Suppressor macrophage treated with lipopolysaccharide for 4 hours (primary cell): ENCODE measurements at places on chromosomes 16 and 17.

- DNase-seq = no peak
Measured at GRCh38 chr16:21987498-21987897, 13.4 kb downstream of the PDZD9 start.

DNA sequence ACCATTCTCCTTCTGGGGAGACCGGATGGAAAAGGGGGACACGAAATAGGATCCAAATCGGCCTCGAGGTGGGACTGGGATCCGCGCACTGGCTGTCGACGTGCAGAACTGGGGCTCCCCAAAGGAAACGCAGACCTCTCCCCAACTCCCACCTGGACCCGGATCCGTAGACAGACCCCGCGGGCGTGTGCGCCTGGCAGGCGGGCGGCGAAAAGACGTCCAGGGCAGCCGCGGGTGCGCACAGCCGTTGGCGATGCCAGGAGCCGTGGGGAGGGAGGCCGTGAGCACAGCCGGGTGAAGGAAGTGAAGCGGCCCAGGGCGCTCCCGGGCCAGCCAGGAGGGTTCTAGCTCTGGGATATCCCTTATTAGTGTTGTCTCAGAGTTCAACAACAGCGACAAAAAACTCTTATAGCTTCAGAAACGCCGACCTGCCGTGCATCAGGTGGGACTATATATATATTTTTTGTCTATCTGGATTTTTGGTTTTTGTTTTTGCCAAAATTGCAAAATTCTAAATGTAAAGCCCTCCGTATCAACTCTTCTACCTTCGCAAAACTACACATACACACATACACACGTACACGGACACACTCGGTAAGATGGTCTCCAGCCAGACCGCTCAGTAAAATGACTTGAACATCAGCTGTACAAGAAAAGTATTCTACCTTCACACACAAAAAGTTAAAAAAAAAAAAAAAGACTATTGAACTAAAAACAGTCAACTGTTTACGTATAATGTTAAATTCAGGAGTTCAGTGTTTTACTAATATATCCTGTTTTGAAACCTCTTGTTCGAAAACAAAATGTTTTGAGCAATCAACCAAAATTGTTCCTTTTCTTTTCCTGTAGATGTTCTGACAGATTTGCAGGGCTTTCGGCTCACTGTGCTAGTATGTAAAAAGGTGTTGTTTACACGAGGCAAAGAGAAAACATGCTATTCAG is 5.2 kb upstream of the AATF start:
- no peak for DNase-seq

DNA sequence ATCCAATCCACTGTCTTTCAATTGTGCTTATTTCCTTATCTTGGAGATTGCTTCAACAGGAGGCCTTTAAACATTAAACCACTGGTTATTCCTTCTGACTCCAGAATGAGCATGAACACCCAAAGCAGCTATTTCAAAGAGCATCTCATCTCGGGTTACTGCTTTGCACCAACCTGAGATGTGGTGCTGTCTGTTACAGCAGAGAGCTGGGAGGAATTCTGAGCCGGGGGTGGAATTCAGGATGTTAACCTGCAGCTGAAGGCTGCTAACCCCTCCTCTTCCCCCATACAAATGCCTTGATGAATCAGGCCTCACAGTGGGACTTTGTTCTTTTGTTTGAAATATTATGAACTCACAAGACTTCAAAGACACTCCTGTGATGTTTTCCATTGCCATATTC is 113.1 kb downstream of the SHISA9 start:
- DNase-seq = no peak

GRCh38 chr17:78953356-78954350 is 26.1 kb downstream of the LGALS3BP start:
- no peak for DNase-seq

GRCh38 chr17:7022781-7023571 is at the start of gene BCL6B:
Gene BCL6B, plus strand, starts transcription at chr17:7023050. Its CDS starts 622 bp downstream, at chr17:7023672.
- no peak for DNase-seq

DNA sequence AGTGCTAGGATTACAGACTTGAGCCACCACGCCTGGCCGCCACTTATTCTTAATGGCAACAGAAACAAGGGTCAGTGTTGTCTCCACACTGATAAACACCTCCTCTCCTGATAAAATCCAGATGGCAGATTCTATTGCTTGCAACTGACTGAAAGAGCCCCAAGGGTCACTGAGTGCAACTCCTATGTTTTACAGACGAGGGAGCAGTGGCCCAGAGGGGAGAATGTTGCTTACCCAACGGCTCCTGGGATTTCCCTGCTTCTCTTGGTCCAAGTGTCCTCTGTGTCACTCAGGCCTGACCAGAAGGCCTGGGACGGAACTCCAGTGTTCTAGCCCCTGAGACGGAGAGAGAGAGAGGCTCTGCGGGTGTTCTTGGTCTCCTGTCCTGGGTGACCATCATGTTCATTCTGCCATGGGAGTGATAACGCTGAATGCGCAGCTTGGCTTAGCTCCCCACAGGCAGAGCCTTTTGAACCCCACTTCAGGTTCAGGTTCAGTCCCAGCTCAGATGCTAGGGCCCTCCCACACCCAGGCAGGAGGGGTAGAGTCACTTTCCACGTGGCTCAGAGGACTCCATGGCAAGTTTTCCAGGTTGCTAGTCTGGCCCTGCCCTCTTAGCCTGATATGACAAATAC is 77.3 kb upstream of the NLRP1 start:
- no peak for DNase-seq
